ENCODE measurements at places on chromosomes 1 and 21. TPM values are rescaled to one million over a fixed set of nuclear protein-coding genes. Genes with fewer than 3 reads are reported as not detected.

DNA sequence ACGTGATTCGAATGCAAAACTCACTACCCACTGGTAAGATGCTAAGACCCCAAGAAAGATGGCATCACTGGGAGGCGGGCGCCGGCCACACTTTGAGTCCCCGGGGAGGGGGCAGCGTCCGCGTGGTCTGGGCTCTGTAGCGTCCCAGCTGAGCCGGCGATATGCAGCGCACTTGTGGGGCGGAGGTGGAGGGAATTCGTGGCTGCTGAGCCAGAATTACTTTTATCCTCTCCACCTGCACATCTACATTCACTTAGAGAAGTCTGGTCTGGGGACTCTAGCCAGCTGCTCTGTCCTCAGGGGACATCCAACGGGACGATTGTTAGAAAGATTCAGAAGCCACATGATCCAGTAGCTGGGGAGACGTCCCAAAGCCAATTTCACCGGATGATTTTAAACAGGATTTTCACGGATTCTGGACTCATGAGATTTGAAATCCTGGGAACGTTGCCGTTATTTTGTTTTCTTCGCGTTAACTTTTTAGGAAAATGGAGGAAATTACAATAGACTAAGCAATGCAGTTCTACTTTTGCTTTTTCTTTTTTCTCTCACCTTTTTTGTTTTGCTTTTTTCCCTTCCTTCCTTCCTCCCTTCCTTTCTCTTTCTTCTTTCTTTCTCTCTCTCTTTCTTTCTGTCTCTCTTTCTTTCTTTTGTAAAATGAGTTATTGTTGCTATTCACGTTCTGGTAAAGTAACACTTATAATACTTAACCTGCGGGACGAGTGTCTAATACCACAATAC is 1.3 kb downstream of the JAM2 start:
- DNase-seq, result no peak

GRCh38 chr1:105373681-105374080 is 1624.0 kb downstream of the AMY1C start:
- DNase-seq, result no peak

DNA sequence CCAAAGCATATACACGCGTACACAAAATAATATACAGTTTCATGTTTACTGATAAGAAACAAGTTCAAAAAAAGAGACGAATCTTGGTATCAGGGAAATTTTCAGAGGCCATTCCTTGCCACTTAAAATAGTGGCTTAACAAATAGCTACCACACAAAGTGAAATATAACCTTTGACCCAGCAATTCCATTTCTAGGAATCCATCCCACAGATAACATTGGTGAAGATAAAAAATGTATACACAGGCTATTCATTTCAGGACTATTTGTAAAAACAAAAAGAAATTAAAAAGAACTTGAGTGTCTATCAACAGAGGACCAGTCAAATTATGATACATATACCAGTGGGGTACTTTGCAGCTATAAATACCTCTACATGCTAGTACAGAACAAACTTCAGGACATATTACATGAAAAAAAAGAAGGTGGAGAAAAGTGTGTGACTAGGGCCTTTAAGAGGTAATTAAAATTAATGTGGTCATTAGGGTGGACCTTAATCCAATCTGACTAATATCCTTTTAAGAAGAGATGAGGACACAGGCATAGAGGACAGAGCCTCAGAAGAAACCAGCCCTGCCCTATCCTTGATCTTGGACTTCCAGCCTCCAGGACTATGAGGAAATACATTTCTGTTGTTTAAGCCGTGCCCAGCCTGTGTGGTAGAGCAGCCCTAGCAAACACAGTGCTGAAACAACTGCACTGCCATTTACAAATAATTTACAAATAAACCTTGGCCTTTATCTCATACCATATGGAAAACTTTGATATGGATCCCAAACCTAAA is 7.8 kb downstream of the UBE2G2 start:
- no peak for DNase-seq

GRCh38 chr1:149929856-149930255 is 2.3 kb upstream of the SF3B4 start:
- no peak for DNase-seq

- no peak for DNase-seq
Observed at GRCh38 chr1:28129150-28129549, 40.7 kb upstream of the EYA3 start.

CD53 gene
- 41.5 TPM for total RNA-seq

DNA sequence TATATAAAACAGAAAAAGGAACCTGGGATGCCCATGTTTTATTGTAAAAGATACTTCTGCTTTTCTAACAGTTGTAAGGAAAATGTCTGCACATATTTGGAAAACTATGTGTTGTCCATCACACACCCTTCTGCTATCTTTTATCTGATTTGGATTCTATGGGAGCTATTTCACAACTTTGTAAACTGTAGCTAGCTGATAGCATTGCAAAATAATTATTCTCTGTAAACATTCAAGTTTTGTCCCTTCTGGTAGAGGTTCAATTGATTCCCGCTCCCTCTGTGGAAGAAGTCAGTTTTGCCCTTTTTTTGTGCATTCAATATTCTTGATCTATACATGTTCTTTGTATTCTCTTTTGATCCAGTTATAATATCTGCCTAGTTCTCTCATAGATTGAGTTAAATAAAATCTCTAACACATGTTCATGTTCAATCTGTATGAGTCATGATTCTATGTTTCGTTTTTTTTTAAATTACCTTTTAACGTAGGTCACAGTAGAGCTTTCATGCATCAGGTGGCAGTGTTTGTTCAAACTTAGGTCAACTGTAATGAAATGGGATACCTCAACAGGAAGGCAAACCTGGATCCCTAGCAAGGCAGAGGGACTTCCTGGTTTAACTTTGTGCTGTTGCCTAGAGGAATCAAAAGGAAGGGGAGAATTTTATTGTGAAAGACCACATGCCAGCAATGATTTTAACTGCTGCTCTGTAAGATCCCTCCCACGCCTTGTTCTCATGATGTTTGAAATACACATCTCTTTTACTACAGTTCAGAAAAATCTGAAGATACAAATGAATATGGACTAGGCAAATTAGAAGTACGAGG is 26.0 kb upstream of the BCL9 start:
- no peak for DNase-seq

PLCH2 gene
- 30.7 TPM for total RNA-seq

LDLRAD2 gene
- not detected for total RNA-seq

GRCh38 chr1:25019337-25020172 is 89.5 kb upstream of the RUNX3 start:
- DNase-seq, result no peak

DNA sequence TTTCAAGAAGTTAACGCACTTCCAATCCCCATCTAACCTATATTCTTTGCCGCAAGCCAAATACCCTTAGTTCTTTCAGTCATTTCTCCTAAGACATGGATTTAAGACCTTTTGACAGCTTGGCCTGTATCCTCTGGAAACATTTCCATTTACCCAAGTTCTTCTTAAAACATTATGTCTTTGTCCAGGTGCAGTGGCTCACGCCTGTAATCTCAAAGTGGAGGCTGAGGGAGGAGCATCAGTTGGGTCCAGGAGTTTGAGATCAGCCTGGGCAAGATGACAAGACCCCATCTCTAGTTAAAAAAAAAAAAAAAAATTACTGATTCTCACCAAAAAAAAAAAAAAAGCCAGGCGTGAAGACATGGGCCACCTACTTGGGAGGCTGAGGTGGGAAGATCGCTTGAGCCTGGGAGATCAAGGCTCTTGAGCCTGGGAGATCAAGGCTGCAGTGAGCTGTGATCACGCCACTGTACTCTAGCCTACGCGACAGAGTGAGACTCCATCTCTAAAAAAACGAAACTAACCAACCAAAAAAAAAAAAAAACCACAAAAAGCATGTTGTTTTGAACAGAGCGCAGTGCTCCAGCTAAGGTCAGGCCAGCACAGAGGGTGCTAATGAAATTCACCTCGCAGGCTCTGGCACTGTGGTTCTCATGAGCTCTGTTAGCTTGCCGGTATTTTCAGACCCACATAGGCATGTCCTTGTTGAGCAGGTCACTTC is 36.0 kb downstream of the NUAK2 start:
- DNase-seq, result no peak

- no peak for DNase-seq
Observed at GRCh38 chr1:181060066-181060465, 26.3 kb downstream of the MR1 start.

GRCh38 chr21:34913811-34914210 is 135.3 kb downstream of the RUNX1 start:
- no peak for DNase-seq

GRCh38 chr1:218481116-218481775 is 136.1 kb downstream of the TGFB2 start:
- no peak for DNase-seq

DNA sequence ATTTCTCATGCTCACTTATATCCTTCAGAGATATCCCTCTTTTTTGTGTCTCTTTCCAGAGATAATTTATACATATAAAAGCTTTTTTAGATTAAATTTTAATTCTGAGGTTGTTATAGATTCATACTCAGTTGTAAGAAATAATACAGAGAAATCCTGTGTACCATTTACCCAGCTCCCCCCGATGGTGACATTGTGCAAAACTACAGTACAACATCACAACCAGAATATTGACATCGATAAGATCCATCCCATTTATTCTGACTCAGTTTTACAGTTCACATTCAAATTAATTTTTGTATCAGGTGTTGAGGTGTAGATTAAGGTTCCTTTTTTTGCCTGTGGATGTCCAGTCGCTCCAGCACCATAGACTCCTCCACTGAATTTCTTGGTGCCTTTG is 14.3 kb downstream of the DMRTB1 start:
- no peak for DNase-seq

GRCh38 chr21:30962013-30962412 is 76.3 kb downstream of the KRTAP19-8 start:
- no peak for DNase-seq

SAMSN1 gene
- 6.4 TPM for total RNA-seq

DNA sequence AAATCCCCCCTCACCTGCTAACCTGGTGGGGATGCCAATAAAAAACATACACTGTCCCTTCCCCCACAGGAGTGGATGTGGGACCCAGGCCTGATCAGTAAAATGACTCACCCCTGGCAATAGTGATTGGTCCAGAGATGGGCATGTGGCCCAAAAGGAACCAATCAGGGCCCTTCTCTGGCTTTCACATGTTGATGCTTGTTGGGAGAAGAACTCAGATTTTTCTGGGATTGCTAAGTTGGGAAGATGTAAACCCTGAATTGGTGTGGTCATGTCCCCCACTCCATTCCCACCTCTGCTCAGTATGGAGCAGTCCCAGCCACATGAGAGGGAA is 43.6 kb upstream of the ACTL8 start:
- DNase-seq, result no peak

LCE2A gene
- total RNA-seq, result not detected

GRCh38 chr1:228955691-228956090 is 220.4 kb downstream of the RHOU start:
- no peak for DNase-seq

- DNase-seq, result no peak
Observed at GRCh38 chr1:17603091-17603841, 63.8 kb downstream of the ARHGEF10L start.

- no peak for DNase-seq
Observed at GRCh38 chr1:3011127-3011526, 10.1 kb upstream of the ACTRT2 start.

- no peak for DNase-seq
Observed at GRCh38 chr1:189706594-189706993, 771.1 kb downstream of the BRINP3 start.

SHISAL2A gene
- 3.2 TPM for total RNA-seq

GRCh38 chr1:248703674-248704073 is 1.1 kb upstream of the OR14I1 start:
- DNase-seq, result no peak

GRCh38 chr1:207952617-207953542 is 42.0 kb upstream of the CD34 start:
- no peak for DNase-seq

FTCD gene
- total RNA-seq, result not detected

GRCh38 chr1:180615493-180616290 is 16.1 kb upstream of the XPR1 start:
- DNase-seq, result no peak

ST6GALNAC5 gene
- 9.6 TPM for total RNA-seq

GRCh38 chr1:25800703-25801377 is 847 bp downstream of the SELENON start:
- DNase-seq, result no peak

- no peak for DNase-seq
Observed at GRCh38 chr21:44871576-44872269, 1.8 kb downstream of the PTTG1IP start.

HSF2BP gene
- 2.7 TPM for total RNA-seq

DNA sequence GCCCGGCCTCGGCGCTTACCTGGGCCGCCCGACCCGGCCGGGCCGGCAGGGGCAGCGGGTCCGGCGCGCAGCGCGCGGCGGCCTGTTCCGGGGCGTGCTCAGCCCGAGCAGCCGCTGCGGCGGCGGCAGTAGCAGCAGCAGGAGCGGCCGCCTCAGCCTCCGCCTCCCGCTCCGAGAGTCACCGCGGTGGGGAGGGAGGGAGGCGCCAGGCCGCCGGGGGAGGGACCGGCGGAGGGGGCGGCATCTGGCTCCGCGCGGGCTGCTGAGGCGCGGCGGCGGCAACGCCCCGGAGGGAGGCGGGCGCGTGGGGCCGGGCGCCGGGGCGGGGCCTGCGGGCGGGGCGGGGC is at the start of gene CTNNBIP1:
Gene CTNNBIP1, minus strand, starts transcription at position 194 of the 347 bp plus-strand sequence. CDS start 38,205 bp downstream, outside the sequence.
- DNase-seq, result no peak

DNA sequence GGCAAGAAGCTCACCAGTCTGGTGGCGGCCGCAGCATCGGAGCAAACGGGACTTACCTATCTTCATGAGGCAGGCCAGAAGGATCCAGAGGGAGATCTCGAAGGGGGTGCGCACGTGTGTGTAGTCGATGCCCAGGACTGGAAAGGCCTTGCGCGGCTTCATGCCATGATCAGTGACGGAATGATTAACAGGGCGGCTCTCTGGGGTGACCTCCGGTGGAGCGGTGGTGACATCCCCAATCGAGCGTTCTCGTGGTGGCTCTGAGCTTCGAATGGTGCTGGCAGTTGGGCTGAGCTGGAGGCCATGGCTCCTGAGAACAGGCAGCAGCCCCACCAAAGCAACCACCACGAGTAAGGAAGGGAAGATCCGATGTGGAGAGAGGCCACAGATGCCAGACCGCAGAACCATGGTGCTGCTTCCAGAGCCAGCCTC is 982 bp downstream of the SLC9A1 start:
- DNase-seq, result no peak

GRCh38 chr1:103106426-103107341 is 1.6 kb downstream of the COL11A1 start:
- DNase-seq, result no peak

THEM5 gene
- 0.98 TPM for total RNA-seq

DNA sequence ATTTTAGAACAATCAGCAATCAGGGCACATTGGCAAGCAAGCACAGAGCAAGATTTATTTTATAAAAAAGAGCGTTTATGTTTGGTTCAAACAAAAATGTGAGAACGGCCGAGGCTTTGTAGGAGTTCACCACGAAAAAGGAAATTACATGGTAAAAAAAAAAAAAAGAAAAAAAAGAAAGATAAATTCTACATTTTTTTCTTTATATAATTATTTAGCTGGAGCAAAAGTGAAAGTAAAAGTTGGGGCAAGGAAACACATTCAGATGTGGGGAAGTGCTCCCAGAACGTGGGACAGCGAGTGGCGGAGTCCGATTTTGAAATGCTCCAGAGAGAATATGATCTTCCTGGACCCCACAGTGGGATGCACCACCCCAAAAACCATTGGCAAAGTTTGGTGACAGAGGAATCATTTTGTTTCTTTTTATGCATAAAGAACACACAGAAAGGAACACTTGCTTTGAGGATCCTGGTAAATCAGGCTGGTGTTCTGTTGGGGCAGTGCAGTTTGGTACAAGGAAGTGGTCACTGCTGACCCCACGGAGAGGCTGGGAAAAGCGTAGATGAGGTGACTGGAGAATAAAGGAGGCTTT is 16.3 kb upstream of the ATP5PO start:
- DNase-seq, result no peak

BCAN gene
- total RNA-seq, result 2.0 TPM

PRR9 gene
- not detected for total RNA-seq

- DNase-seq, result no peak
Observed at GRCh38 chr1:246165826-246166709, 341.0 kb downstream of the SMYD3 start.

GNG4 gene
- 6.6 TPM for total RNA-seq

All from vagina (tissue), 2 donors.